Astrocyte of the spinal cord (primary cell): ENCODE measurements at places on chromosomes 1 and 21.

GRCh38 chr1:150281221-150281757 lies 1.1 kb upstream of the CIART start:
- peak; percentile 73 for DNase-seq

DNA sequence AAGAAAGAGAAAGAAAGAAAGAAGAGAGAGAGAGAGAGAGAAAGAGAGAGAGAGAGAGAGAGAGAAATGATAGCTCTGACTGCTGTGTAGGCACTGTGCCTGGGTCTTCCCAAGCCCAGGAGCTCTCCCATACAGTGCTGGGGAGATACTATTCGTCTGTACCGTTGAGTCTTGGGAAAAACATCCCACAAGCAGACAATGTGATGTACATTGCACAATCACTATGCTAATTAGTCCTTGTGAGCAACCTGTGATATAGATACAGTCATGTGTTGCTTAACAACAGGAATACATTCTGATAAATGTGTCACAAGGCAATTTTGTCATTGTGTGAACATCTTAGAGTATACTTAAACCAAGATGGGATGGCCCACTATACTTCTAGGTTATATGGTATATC lies 381.0 kb downstream of the HHAT start:
- no peak for DNase-seq

GRCh38 chr1:84202126-84202525 lies 58.1 kb downstream of the PRKACB start:
- no peak for DNase-seq

GRCh38 chr1:50427818-50428779 lies 4.9 kb upstream of the DMRTA2 start:
- DNase-seq = no peak

DNA sequence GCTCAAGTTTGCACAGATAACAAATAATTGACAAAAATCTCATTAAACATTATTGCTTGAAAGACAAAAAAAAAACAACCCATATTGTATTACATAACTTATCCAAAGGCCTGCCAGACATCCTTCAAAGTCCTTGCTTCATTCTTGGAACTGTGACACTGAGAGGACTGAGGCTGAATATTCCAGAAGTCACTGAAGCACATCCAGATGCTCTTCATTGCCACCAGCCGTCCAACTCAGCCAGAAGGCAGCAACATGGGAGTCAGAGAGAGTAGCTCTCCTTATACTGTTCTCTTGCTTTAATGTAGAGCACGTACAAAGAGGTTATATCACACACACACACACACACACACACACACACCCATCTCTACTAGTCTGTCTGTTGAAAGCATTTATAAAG lies 755.0 kb downstream of the LTN1 start:
- no peak for DNase-seq

DNA sequence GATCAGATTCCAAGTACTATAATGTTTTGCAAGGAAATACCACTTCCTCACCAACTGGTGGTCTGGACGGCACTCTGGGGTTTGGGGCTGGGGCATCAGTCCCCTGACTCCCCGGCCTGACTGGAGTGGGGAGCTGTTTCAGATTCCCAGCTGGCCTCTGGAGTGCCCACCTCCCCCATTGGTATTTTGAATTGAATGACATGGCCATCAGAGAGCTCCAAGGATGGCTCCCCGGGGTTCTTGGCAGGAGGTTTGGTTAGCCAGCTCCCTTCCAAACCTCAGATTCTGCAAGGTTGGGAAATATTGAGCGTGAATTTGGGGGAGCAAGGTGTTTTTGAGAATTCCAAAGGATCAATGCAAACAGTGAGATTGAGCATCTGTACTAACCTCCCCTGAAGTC lies 2.2 kb upstream of the INAVA start:
- no peak for DNase-seq

GRCh38 chr1:9069326-9070100 lies at the start of gene SLC2A5:
Gene SLC2A5 (minus strand): TSS chr1:9069635. CDS start chr1:9069536, 99 bp downstream.
- no peak for DNase-seq

DNA sequence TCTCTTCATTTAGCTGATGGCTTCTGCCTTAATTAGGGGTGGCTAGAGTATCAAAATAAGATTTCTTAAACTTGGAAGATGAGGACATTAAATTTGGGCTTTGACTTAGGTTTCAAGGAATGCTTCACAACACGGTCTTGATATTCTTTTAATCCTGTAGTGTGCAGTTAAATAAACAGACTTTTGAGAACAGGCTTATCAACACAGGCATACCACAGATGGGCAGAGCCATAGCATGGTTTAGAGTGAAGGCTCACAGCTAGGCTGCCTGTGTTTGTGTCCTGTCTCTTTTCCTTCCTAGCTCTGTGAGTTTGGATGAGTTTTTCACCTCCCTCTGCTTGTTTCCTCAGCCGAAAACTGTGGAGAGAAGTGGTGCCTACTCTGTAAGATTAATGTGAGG lies 102.3 kb upstream of the IPO9 start:
- no peak for DNase-seq

DNA sequence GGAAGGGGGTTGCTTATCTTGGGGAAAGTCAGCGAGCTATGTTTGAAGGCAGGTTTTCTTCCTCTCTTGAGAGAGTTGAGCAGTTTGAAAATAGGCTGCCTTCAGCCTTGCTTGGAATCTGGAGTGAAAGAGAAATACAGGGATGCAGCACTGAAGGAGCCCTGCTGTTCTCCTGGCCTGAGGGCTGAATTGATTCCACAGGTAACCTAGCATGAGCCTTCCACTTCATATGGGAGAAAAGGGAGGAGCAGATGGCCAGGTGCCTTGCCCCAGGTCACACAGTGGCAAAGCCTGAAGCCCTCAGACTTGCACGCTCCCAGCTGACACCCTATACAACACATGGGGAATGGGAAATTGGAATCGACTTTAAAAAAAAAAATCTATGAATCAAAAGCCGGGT lies 88.0 kb upstream of the WLS start:
- DNase-seq = no peak

DNA sequence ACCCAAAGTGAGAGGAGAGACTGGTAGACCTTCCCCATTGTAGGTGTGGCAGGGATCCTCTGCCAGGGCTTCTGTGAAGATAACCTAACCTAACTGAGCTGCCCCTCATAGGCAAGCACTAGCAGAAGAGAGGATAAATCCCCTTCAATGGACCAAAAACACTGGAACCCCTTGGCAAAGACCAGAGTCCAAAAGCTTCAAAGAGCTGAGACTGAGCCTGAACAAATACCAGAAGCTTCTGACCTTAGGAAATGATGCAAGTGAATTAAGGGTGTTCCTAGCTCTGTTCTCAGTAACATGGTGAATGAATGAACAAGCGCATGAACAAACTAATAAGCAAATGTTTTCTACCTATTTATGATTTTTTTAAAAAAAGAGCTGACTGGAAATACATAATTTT lies 123.2 kb downstream of the RRAGC start:
- no peak for DNase-seq

GRCh38 chr1:39082811-39083576 lies 56.8 kb downstream of the NDUFS5 start:
- no peak for DNase-seq

GRCh38 chr1:154476791-154477190 lies 25.2 kb upstream of the TDRD10 start:
- no peak for DNase-seq

DNA sequence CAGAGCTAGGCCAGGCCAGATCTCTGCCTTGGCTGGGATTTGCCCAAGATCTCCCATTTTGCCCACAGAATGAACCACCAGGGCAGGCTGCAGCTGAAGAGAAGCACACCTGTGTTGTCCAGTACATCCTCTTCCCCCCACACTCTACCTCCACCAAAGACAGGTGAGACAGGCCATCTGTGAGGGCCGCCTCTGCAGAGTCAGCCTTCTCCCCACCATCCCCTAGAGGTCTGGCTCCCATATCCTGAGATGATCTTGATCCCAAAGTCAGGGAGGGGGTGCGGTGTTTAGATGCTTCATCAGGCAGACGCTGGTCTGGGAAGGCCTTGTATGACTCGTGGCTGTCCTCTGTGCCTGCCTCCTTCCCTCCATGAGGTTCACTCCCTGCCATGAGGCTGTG lies 28.7 kb downstream of the HYI start:
- no peak for DNase-seq

GRCh38 chr1:206005234-206005633 lies 2.0 kb upstream of the RAB7B start:
- DNase-seq = no peak

DNA sequence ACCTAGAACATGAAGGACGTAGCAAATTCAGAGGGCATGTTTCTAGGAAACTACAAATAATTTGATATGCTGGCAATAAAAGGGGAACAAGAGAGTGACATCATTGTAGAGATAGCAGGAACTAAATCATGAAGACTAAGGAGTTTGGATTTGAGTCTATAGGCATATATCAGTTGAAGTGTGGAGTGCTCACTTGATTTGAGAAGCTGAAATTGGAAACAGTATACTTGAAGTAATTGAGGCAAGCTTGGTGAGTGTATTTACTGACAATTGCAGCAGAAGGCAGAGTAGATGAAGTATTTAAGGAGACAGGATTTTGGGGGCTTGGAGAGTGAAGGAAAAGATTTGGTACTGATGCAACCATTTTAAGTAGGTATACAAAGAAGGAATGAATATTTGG lies 6.4 kb upstream of the TMCO2 start:
- no peak for DNase-seq

- no peak for DNase-seq
Measured at GRCh38 chr1:7229186-7229585, 443.9 kb downstream of the CAMTA1 start.

- no peak for DNase-seq
Measured at GRCh38 chr1:3121401-3122210, 52.6 kb downstream of the PRDM16 start.

DNA sequence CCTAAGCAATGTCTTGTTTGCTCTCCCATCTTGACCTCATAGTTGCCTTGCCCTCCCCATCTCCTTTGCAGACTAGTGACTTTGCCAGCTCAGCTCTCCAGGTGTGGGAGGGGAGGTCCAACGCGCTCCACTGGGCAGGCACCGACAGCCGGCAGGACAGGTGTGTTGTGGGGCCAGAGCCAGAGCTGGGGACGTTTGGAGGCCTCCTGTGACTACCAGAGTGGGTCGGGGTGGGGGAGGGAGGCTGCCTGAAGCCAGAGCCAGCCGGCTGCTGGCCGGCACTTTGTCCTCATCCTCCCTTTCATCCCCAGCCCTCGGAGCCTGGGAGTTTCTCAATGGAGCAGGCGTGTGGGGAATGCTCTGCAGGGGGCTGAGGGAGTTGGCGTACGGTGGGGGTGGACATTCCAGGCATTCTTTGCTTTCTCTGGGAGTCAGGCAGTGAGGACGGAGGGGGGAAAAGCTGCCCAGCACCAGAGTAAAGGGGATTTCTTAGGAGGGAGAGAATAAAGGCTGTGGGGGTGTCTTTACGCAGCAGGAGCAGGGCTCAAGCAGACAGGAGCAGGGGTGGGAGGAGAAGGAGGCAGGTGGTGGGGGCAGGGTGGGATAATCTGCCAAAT lies 20.2 kb downstream of the NUAK2 start:
- peak; percentile 96 for DNase-seq

GRCh38 chr1:7930645-7931445 lies 9.8 kb downstream of the TNFRSF9 start:
- no peak for DNase-seq

DNA sequence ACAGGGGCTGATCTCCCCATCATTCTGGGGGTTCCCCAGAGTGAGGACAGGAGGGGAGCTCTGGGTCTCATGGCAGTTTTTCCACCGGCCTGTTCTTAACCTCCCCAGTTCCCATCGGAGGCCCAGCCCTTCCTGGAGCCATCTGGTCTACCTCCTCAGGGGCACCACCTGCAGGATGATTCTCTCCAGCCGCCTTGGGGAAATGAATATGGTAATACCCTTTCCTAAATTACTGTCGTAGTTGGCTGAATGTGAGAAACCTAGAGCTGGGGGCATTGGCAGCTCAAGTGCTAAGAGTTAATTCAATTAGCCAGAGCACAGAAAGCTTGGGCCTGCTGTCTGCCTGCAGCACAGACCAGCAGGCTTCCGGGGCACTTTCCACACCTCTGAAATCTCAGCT lies 64.9 kb downstream of the TAS1R2 start:
- DNase-seq = no peak

DNA sequence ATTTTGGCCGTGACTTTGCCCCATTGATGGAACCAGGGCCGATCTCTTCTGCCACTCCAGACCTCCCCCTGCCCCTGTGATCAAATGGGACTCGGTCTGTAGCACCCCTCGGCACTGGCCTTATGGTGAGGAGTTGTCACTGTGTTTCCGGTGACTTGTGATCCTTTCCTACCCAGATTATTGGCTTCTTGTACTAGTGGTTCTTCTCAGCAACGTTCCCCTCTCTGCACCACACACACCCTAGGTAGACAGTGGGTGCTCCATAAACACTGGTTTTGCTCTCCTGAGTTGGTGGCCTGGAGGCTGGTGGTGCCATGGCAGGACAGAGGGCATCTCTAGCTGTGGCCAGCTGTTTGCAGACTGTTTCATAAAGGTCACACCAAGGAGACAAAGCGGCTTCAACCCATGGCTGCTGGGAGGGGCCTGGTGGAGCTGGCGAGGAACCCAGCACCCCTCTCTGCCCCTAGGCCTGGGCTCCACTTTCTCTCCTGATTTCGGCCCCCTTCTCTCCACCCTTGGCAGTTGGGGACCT lies 50.7 kb downstream of the DHRS3 start:
- DNase-seq = no peak

DNA sequence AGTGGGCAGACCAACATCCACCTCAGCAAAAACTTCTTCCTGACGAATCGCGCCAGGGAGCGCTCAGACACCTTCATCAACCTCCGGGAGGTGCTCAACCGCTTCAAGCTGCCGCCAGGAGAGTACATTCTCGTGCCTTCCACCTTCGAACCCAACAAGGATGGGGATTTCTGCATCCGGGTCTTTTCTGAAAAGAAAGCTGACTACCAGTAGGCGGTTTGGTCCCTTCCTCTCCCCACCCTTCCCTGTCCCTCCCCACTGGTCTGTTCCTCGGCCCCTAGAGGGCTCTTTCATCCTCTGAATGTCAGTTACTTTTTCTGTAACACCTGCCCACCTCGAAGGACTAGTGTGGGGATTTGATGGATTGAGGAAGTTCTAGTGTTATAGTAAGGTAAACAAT lies 46.9 kb downstream of the CAPN2 start:
- DNase-seq = no peak

GRCh38 chr1:42318601-42319000 lies 16.4 kb downstream of the FOXJ3 start:
- DNase-seq = no peak

- DNase-seq = no peak
Measured at GRCh38 chr1:231417513-231417912, 4.6 kb downstream of the EGLN1 start.

- no peak for DNase-seq
Measured at GRCh38 chr1:38846210-38846609, 13.4 kb downstream of the RRAGC start.

DNA sequence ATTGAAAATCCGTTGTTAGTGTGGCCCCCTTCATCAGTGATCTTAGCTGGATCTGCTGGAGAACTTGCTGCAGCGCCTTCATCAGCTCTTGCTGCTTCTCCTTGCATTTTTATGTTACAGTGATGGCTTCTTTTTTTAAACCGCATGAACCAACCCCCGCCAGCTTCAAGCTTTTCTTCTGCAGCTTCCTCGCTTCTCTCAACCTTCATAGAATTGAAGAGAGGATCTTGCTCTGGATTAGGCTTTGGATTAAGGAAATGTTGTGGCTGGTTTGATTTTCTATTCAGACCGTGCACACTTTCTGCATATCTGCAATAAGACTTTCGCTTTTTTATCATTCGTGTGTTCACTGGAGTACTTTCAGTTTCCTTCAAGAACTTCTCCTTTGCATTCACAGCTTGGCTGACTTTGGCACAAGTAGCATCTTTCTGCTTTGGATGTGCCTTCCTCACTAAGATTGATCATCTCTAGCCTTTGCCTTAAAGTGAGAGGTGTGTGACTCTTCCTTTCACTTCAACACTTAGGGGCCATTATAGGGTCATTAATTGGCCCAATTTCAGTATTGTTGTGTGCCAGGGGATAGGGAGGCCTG lies 13.1 kb downstream of the RNF187 start:
- no peak for DNase-seq

GRCh38 chr1:64084451-64084850 lies 119.0 kb upstream of the UBE2U start:
- DNase-seq = no peak
